NCI-H1694 treated with DMSO at 0.1 percent for 48 hours (cell line): ENCODE measurements at places on chromosomes 1 and 21.

- DNase-seq, result no peak
These were observed 2.7 kb downstream of the PTPRC start for GRCh38 chr1:198641501-198641900.

DNA sequence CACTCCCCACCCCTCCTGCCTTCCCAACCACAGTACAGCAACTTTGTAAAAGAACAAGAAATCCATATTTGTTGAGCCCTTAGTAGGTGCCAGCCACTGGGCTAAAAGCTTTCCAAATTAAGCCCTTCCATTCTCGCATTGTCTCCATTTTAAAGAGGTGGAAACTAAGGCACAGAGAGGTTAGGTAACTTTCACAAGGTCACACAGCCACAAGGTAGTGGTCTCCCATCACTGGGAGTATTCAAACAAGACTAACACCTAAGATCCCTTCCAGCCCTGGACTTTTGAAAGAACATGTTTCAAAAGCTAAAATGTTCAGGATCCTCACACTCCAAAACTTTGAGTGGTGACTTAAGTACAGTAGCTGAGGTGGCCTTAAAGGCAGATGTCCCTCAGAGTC is 3.2 kb downstream of the SDC3 start:
- no peak for DNase-seq

- no peak for DNase-seq
These were observed 17.7 kb downstream of the CMPK1 start for GRCh38 chr1:47351305-47351704.

GRCh38 chr1:18452550-18452949 is 28.2 kb upstream of the KLHDC7A start:
- DNase-seq, result peak; percentile 14

DNA sequence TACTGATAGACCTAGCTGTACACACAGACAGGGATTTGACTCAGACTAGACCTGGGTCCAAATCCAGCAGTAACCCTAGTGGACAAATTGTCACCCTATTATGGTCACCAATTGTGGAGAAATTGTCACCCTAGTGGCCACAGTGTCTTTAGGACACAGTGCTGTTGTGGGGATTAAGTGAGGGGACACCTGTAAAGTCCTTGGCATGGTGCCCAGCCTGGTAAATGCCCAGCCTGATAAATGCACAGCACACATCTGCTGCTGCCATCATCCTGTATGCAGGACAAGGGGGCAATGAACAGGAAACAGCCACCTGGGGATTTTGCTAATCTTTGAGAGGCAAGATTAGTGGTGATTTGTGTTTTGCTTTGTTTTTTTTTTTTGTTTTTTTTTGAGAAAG is 2.3 kb downstream of the TMEM61 start:
- no peak for DNase-seq

DNA sequence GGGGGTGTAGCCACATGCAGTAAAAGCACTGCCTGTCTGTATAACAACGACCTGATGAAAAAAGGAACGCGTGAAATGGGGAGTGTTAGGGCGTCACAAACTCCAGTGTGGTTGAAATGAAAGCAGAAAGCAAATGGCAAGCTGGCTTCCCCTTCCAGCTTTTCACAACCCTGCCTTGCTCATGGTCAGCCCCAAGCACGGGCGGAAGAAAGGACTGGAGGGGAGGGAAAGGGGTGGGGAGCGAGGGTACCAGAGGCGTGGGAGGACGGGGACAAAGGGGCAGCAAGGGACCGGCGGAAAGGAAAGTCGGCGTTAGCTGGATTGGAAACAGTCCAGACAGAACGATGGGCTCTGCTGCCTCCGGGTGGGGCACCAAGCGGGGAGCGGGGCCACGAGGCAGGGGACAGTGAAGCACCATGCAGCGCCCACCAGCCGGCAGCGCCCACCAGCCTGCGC is 9.6 kb downstream of the VPS26C start:
- DNase-seq, result no peak

GRCh38 chr1:109929588-109930251 is 19.1 kb downstream of the CSF1 start:
- no peak for DNase-seq

DNA sequence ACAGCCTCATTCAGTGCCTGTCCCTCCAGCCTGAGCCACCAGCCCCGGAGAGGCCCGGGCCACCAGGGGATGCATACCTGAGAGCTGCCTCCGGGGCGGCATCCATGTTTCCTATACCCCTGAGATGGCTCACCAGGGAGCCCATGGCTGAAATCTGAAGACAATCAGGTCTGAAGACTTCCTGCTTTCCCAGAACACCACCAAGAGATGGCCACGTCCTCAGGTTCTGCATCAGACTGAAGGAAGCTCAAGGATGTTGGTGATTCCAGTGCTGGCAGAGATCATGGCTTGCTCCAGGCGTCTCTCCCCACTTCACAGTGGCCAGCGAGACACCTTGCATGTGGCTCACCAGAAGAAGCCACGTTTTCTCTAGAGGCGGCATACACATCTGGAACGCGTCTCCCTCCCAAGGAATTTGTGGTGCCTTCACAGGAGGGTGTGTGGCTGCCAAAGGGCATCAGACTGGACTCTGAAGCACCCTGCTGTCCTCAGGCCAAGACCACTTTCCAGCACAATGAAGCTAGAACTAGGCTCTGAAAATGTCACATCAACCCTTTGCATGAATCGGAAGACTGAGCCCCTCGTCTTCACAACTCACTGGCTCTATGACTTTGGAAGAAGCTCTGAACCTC is 170.7 kb upstream of the IRF2BP2 start:
- no peak for DNase-seq
